ENCODE measurements at places on chromosomes 4 and X.
A peak's percentile ranks its signal among the peaks of the same experiment; 100 is the strongest.

DNA sequence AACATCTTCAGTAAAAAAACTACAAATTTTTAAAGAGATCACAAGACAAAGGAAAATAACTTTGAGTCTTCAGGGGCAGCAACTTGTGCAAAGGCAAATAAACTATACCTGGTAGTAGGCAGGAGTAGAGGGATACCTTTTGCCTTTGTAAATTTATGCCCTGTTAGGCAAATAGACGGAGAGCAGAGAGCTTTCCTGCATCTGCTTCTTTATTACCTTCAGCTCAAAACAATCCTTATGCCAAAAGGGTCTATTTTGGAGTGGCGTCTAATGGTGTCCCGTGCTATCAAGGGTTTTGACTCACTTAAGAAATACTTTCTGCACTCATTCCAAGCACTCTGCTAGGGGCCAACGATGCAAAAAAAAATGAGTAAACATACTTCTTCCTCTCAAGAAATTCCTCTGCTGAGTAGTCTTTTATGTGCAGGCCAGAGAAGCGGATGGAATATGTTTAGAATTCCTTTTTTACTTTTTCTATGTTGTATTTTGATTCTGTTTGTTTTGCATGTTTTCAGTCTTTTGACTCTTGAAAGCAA, 131.9 kb downstream of the ANXA5 start:
- no peak for DNase-seq

DNA sequence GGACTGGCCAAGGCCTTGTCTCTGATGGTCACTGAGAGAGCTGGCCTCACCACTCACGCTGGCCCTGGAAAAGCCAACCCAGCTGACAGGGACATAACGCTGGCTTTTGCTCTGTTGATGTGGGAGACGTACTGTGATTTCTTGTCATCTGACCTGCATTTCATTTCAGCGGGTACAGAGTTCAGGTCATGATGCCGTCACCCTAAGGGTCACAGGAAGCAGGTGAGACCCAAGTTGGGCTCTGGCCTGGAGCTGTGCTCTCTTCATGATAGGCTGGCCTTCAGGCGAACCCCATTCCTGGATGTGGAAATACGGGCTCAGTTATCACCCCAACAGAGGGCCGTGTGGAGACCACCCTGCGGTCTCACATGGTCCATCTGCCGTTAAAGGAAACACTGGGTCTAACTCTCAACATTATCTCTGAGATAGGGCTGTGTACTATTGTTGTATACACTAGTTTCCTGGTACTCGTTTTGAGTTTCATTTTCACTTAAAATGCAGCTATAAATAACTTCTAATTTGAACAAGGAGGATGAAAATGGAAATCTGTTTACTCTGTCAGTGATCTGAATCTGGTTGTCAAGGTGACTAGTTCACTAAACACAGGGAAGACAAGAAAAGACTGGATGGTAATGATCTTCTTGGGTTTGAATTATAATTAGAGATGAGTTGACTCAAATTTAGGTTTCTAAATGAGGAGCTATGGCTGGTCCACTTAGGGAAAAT, 89.1 kb downstream of the TBC1D9 start:
- no peak for DNase-seq

GRCh38 chrX:80578517-80579105, 158.4 kb downstream of the TENT5D start:
- DNase-seq = no peak

- DNase-seq = no peak
These were observed 234.1 kb downstream of the VEGFC start for GRCh38 chr4:176558661-176559060.

DNA sequence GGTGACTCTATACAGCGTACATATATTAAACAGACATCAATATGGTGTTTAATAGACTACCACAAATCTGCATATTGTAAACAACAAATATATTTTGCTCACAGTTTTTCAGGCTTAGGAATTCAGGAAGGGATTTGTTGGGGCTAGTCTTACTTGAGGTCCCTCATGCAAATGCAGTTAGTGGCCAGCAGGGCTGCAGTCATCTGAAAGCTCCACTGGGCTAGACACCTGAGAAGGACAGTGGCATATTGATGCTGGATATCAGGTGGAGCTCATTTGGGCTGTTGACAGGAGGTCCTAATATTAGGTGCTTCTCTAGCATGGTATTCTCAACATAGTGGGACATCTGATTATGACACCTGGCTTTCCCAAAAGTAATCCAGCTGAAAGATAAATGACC, 493.8 kb upstream of the PABPC4L start:
- DNase-seq = no peak

- DNase-seq = no peak
These were observed 129.4 kb upstream of the ARSJ start for GRCh38 chr4:114108869-114109268.

DNA sequence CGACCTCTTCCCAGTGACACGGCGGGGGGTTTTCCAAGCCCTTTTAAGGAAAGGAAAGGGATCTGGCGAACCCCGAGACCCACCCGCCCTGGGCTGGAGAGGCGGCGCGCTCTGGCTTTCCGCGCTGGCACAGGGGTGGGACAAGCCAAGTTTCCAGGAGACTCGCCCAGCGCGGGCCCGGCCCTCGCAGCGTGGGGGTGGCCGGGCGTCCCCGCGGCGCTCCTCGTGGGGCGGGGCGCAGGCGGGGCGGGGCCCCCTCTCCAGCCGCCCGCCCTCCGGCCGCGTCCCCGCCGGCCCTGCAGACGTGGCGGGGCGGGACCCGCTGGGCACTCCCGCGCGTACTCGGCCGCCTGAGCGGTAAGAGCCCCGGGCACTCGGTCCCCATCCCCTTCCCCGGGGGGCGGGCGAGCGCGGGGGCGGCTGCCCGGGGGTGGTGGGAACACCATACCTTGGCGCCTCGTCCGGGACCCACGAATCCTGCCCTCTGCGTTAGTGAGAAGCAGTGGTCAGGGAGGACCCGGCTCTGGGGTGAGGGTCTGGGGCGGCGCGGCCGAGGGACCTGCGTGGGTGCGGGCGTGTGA, at the start of gene FAM114A1:
FAM114A1 (plus strand) TSS at position 329 of the 581 bp plus-strand sequence. CDS start 10,273 bp downstream, outside the sequence.
- DNase-seq = no peak

DNA sequence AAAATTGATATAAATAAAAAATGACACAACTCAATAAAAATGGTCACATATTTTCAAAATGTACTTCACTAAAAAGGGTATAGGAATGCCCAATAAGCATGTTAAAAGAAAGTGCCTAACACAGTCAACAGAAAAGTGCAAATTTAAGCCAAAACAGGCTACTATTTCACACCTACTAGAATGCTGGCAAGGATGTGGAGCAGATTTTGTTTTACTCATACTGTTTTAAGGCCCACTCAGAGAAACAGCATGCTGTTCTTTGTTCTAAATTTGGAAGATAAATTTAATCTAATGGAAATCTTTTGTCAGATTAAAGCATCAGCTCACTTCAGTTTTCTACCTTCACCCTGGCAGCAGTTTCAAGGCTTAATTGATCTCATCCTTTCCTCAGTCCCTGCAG, 576.8 kb upstream of the HS3ST1 start:
- no peak for DNase-seq

- DNase-seq = peak; percentile 7
These were observed 203.5 kb downstream of the PRDM5 start for GRCh38 chr4:120718979-120719566.

GRCh38 chrX:10533696-10534365, 86.6 kb downstream of the MID1 start:
- DNase-seq = no peak

DNA sequence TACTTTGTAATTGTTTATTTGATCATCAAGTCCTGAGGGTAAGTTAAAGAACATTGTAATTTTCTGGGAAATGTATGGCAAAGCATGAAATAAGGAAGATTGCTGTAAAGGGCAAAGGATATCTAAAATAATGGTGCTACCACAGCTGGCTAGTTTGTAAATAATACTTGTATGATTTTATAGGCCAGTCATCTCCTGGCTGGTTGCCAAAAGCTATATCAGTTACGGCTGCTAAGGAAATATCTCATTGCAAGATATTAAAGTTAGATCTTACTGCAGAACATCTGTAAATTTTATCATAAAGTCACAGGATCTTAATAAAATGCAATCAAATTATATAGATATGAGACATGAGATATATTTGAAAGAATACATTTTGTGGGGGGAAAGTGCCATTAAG, 150.8 kb upstream of the CXCL13 start:
- no peak for DNase-seq

Data from NCI-H2107 (cell line).